Pancreas (tissue), 10 donors: ENCODE measurements at places on chromosomes 16 and 17. TPM values are rescaled to one million over a fixed set of nuclear protein-coding genes. Genes with fewer than 3 reads are reported as not detected.
A peak's percentile ranks its signal among the peaks of the same experiment; 100 is the strongest.

- no peak for DNase-seq
Measured at GRCh38 chr17:50828508-50829170, 6.7 kb upstream of the WFIKKN2 start.

- DNase-seq: no peak
Measured at GRCh38 chr17:9568957-9569588, 6.5 kb downstream of the STX8 start.

- peak; percentile 94 for DNase-seq
Measured at GRCh38 chr17:7833795-7834541, at the start of gene KDM6B. Gene KDM6B (plus strand): TSS chr17:7834217. CDS start chr17:7845555, 11,338 bp downstream.

- DNase-seq: no peak
Measured at GRCh38 chr16:839643-840408, 39.3 kb upstream of the GNG13 start.

- no peak for DNase-seq
Measured at GRCh38 chr17:3513305-3514035, 37.7 kb downstream of the ASPA start.

DNA sequence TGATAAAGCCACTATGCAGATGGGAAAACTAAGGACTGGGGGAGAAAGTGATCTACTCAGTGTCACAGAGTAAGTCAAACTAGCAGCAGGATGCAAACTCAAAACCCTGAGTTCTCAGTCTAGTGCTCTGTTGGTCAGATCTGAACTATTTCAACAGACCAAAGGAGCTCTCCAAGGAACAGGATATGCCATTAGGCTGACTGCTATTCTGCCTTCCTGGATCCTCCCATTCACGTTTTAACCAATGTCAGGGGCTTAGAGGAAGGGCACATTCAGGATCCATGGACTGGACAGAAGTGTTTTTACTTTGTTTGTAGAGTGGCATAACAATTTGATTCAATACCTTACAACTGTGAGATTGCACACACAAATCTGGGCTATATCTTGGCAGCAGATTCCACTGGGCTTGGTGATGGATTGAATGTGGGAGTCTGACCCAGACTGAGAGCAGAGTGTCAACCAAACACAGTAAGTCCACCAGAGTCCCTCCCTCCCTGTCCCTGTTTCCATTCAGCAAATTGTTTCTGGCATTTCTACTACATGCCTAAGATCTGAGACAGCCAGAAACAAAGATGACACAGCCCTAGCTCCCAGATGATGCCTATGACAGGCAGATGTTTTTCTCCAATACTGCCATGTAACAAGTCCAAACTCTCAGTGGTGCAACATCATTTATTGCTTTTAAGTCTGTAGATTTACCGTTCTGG lies 337.8 kb upstream of the CDH5 start:
- DNase-seq: no peak

DNA sequence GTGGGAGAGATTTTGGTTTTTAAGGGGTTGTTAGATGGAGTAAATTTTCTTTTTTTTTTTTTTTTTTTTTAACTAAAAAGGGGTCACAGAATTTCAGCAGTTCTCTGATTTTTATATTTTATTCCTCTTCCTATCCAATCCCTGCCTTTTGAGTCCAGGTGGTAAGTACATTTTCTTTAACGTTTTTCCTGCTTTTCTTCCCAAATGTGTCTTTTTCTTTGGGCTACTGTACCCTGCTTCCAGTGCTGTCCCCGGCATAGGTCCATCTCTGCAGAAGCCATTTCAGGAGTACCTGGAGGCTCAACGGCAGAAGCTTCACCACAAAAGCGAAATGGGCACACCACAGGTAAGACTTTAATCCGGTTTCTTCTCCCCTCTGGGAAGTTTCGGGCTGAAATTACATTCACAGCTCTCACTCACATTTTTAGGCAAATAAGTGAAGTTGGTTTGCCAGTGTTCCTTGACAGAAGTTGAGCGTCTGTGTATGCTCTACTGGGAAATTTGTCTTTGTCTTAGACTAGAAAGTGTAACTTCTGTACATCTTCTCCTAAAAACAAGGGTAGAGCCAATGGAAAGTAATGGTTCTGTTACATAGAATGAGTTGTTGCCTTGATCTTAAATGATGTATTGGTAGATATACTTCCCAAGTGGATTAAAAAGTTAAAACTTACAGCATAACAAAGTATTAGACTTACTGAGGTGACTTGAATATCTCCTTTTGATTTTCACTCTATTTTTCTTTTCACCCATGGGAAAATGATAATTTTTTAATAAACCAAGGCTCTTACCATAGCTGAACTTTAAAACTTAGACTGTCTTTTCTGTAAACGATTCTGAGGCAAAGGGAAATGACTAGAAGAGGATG lies 54.5 kb downstream of the TUBD1 start:
- DNase-seq: no peak

DNA sequence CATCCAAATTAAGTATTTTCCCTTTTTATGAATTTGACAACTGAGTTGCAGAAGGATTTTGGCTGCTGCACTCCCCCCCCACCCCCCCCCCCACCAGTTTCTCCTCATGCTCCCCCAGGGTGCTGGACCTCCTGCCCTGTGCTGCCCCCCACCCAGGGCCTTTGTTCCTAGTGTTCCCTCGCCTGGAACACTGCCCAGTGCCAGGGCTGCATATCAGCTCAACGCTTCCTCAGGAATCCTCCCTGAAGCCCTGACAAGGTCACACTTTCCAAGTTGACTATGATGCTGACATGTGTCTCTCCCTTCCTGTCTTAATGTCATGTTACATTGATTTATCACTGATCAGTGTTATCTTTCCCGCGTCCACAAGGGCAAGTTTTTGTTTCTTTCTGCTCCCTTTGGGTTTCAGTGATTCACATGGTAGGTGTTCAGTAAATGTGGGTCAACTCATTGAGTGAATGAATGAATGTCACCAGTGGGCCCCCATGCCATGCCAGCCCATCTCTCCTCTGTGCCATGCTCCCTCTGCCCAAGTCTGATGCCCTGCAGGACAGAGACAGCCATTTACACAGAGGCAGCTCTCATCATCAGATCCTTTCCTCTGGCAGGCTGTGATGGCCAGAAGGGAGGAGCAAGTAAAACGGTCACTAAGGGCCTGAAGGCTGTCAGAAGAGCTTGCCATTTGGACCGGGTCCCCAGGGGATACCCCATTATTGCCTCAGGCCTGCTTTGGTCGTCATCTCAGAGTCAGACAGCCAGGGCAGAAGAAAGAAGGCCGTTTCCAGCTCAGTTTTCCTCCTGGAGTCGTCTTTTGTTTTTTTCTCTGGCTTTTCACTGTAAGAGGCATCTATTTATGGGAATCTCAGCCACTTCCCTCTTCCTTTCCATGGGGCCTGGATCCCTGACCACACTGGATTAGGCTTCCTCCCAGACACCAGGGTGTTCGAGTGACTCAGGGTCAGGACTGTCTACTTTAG lies 386.2 kb downstream of the SNX29 start:
- no peak for DNase-seq

DNA sequence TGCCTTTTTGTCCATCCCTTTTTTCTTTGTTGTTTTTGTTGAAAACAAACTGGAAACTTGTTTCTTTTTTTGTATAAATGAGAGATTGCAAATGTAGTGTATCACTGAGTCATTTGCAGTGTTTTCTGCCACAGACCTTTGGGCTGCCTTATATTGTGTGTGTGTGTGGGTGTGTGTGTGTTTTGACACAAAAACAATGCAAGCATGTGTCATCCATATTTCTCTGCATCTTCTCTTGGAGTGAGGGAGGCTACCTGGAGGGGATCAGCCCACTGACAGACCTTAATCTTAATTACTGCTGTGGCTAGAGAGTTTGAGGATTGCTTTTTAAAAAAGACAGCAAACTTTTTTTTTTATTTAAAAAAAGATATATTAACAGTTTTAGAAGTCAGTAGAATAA lies 4.9 kb downstream of the SOX9 start:
- no peak for DNase-seq

GRCh38 chr17:6508519-6509030 lies 47.8 kb downstream of the PITPNM3 start:
- DNase-seq: no peak

- DNase-seq: no peak
Measured at GRCh38 chr16:64453646-64454045, 668.2 kb downstream of the CDH11 start.

DNA sequence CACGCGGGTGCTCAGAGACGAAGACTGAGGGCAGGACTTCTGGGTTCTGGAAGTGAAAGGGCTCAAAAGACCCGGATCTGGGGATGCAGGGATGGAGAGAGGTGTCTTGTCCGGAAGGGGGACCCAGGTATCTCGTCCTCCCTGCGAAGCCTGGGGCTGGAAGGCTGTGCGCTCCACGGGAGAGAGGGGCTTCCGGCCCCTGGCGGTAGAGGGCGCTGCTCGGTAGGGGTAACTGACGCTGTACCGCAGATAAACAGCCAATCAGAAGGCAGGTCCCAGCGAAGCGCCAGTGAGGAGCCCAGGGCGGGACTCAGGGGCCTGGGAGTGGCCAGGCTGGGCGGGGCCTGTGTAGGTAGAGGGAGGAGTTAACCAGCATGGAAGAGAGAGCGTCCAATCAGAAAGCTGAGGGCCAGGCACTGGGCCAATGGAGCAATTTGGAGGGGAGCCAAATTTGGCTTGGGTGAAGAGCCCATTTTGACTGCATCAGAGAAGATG lies 804 bp downstream of the TGFB1I1 start:
- DNase-seq: peak; percentile 83

- peak; percentile 91 for DNase-seq
Measured at GRCh38 chr16:87098976-87099720, 218.0 kb downstream of the C16orf95 start.

- DNase-seq: peak; percentile 78
Measured at GRCh38 chr17:76414334-76415295, 30.2 kb downstream of the SPHK1 start.

DNA sequence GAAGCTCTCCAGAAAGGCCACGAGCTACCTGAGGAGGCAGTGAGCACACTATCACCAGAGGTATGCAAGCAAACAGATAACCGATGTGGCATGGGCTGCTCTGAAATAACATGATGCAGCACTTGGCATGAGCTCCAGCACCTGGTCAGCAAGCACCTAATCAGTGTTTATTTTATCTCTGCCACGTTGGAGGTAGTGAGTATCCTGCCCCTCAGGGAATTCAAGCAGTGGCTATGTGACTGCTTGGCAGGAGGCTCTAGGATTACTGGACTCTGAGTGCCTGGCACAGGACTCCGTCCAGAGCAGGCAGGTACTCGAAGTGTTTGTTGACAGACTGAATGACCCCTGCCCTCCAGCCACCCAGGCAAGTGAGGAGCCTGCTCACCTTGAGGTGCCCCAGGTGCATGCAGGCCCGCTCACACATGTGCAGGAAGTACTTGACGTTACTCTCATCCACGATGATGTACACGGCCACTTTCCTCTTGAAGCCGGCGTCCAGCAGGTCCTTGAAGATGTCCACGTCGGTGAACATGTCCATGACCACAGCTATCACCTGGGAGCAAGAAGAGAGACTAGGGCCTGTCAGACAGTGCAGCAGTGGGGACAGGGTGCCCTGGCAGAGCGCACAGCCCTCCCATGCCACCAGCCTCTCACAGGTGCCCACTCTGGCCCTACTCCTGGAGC lies 16.6 kb downstream of the FAM83G start:
- DNase-seq: no peak

The POLR2C gene
- polyA plus RNA-seq: 20.4 TPM

The TBX21 gene
- polyA plus RNA-seq: not detected

The CMTM2 gene
- 0.21 TPM for polyA plus RNA-seq

The ABCC11 gene
- 0.19 TPM for polyA plus RNA-seq

The APOH gene
- 8.7 TPM for polyA plus RNA-seq

The ZDHHC1 gene
- polyA plus RNA-seq: 15.2 TPM

The ANKS4B gene
- polyA plus RNA-seq: 0.31 TPM

The LPO gene
- polyA plus RNA-seq: 0.23 TPM

The RIPOR1 gene
- polyA plus RNA-seq: 43.3 TPM

The FTO gene
- 19.0 TPM for polyA plus RNA-seq

The PIK3R6 gene
- polyA plus RNA-seq: 0.23 TPM
